ENCODE measurements at places on chromosomes 7 and 10.

DNA sequence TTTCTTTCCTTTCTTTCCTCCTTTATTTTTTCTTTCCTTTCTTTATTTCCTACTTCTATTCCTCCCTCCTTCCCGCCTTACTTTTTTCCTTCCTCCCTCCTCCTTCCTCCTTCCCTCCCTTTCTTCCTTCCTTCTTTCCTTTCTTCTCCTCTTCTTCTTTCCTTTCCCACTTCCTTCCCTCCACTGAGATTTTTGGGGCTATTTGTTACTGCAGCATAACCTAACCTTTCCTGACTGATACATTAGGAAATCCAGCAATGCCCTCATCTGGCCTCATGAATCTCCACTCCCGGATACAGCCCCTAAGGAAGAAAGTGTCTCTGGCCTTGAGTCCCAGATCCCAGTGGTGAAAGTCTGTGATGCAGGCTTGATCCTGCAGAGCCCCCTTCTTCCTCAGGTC lies 38.6 kb upstream of the BAIAP2L1 start:
- DNase-seq = no peak

- DNase-seq = peak; percentile 58
Observed at GRCh38 chr10:124306922-124307371, 111.8 kb downstream of the OAT start.

DNA sequence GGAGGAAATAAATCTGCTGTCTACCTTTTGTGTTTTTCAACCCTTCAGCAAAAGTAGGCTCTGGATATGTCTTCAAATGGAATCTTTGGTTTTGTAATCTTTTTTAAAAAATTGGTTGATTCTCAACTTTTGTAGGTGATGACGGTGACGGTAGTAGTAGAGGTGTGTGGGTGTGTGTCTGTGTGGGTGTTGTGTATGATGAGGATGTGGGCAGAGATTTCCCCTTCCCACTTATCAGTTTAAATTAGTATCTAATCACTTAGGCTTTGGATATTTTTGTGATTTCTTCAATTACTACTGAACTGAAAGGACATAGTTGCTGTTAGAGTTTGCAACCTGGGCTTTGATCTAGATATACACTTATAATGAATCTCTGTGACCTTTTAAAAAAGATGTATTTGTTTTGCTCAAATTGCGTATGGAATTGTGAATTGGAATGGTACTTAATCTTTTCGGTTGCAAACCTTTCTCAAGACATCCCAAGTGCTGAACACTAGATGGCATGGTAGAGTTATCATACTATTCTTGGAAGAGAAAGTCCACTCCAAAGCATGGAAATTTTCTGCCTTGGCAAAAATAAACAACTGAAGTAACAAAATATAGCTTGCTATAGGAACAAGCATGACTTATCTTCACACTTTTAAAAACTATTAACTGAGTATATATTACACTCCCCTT lies 51.9 kb upstream of the A1CF start:
- DNase-seq = peak; percentile 41

DNA sequence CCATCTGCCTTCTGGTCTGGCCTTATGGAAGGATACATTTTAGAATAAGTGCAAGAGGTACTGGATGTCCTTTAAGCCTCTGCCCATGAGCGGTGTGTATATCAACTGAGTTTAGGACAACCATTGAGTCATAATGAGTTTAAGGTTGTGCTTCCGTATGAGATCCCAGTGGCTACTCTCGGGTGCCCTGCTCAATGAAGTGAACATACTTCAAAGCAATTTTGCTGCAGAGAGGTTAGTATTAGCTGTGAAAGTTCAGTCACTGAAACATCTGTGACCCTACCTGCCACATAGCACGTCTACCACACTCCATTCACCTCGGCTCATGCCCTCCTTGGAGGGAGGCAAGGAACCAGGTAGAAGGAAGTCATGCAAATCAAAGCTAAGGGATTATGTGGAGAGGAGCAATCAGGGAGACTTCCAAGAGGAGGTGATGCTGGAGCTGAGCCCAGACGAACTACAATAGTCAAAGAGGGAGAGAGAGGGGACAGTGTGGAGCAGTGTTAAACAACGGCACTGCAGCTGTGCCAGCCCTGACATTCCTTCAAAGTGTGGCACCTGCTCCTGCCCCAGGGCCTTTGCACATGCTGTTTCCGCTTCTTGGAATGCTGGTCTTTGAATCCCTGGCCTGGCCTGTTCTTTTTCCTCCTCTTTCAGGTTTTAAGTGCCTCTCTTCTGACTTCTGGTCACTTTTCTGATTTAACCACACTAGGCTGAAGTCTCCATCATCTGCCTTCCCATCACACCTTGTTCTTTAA lies 25.4 kb downstream of the BTBD16 start:
- no peak for DNase-seq

GRCh38 chr7:26143298-26144048 lies 8.5 kb upstream of the NFE2L3 start:
- peak; percentile 36 for DNase-seq

- no peak for DNase-seq
Observed at GRCh38 chr10:49134327-49134726, 506 bp upstream of the FAM170B start.

DNA sequence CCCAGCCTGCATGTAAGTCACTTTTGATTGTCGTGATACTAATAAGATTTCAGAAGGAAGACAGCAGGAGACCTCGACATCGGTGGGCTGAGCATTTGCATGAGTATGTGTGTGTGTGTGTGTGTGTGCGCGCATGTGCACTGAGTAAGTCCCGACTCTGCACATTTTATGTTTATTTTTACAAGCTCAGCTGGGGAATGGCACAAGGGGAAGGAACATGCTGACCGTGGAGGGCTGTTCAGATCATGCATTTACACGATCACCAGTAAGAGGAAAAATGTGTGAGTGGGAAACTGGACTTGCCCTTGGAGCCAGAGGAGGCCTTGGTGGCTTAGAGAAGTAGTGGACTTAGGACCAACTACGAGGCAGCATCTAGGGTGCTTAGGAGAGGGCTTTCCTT lies 41.3 kb downstream of the IL2RA start:
- DNase-seq = no peak

DNA sequence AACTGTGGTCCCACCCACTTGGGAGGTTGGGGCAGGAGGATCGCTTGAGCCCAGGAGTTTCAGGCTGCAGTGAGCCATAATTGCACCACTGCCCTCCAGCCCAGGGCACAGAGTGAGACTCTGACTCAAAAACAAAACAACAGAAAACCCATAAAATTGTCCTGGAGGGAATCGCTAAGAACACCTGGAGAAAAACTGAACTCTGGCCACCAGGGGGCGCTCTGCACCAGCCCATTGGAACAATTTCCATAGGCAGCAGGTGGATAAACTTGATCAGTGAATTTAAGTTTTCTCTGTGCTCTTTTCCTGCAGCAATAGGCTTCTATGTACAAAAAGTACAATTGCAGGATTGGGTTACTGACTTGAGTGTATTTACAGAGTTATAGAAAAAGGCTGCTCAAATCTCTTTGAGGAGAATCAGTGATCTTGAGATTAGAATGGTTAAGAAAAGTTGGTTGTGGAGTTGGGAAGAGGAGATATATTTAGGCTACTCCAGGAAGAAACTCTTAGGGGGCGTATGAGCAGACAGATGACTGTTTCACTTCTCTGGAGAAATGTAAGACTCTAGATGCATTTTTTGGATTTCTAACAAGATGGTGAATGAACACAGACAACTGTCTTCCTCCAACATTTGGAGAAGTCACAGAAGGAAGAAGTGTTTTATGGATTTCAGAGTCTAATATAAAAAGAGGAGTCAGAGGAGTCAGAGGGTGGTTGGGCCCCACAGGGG lies 274.9 kb upstream of the GALNT17 start:
- peak; percentile 62 for DNase-seq

GRCh38 chr7:108454674-108455550 lies 1.3 kb downstream of the NRCAM start:
- peak; percentile 49 for DNase-seq

GRCh38 chr10:102152545-102152890 lies 329 bp downstream of the NOLC1 start:
- no peak for DNase-seq

All from LHCN-M2 (cell line).